H1 (cell line): ENCODE measurements at places on chromosomes 4 and X. TPM values are rescaled to one million over a fixed set of nuclear protein-coding genes. Genes with fewer than 3 reads are reported as not detected.

The STK32B gene
- total RNA-seq, result 2.5 and 2.6 TPM in 2 replicates

The FGFBP1 gene
- total RNA-seq, result 0.20 and 0.38 TPM in 2 replicates

- no peak for DNase-seq
Observed at GRCh38 chr4:102533348-102533747, 32.2 kb downstream of the NFKB1 start.

GRCh38 chr4:3257103-3257555 is 8.2 kb downstream of the MSANTD1 start:
- no peak for DNase-seq

- peak; percentile 76 for DNase-seq
Observed at GRCh38 chr4:154982187-154983047, 201.3 kb downstream of the RBM46 start.

GRCh38 chr4:141914746-141915145 is 278.4 kb downstream of the IL15 start:
- no peak for DNase-seq
